ENCODE measurements at places on chromosomes 1 and 21.

DNA sequence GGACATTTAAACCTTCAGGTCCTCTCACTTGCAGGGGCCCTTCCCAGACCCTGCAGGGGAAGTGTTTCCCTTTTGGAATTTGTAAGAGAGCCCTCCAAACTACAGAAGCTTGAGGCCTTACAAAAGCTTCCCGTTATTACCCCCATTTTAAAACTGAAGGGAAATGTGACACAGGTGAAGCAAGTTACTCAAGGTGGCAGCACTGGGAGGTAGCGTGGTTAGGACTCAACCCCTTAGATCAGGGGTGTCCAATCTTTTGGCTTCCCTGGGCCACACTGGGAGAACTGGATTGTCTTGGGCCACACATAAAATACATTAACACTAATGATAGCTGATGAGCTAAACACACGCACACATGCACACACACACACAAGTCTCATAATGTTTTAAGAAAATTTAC is 15.8 kb upstream of the ZC3H12A start:
- no peak for DNase-seq

- no peak for DNase-seq
Measured at GRCh38 chr1:212518188-212519054, 85.7 kb downstream of the NENF start.

GRCh38 chr1:213381572-213382084 is 330.6 kb downstream of the RPS6KC1 start:
- no peak for DNase-seq

DNA sequence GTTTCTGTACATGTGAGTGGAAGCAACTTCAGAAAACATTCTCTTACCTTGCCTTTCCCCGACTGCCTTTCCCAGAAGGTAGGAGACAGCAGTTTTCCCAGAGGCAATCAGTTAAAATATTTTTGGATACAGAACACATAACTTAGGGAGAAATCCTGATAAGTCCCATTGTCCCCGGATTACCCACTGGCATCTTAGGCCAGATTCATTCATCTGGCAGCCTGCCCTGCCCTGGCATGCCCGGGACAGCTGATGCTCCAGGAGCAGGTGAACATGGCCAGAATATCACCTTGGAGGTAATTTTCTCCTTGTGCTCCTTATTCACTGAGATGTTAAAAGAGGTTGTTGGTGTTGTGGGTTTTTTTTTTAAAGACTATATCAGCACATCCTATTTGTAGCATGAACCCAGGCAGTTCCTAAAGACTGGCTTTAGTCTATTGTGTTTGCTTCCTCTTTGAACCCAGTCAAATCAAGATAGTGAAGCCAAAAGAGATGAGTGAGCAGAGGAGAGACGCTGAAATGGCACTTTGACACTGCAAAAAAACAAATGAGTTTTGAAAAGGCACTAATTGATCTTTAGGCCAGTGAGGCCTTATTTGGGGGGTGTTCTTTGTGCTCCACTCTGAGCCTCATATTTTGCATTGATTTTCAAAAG is 139.6 kb downstream of the PLPP3 start:
- no peak for DNase-seq

DNA sequence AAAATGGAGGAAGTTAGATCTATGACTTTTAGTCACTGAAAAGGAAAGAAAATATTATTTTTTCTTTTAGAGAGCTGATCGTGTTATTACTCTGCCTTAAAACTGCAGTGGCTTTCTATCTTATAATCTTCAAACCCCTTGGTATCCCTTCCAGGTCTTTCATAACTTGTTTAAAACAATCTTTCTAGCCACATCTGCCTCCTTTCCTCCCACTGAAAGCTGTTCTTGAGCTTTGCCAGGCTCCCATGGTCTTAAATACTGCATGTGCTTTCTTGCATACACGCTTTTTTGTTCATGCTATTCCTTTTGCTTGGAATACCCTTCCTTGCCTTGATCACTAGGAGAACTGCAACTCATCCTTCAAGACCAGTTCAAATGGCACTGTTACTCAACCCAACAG is 65.9 kb upstream of the GADD45A start:
- DNase-seq, result no peak

DNA sequence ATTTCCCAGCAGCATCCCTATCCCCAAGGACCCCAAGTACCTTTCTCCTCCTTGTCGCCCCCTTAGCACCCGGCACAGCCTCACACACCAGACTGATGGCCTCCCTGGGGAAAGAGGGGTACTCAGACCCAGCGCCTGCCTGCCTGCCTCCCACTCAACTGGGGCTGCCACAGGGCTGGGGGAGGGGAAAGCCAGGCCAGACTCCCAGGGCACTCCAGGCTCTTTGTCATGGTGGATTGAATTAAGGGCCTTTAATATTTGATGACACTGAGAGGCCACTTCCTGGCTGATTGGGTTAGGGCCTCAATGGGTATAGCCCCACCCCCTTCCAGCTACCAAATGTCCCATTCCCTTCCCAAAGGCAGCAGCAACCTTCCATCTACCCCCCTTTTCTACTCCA is 1.8 kb downstream of the SHC1 start:
- DNase-seq, result no peak

DNA sequence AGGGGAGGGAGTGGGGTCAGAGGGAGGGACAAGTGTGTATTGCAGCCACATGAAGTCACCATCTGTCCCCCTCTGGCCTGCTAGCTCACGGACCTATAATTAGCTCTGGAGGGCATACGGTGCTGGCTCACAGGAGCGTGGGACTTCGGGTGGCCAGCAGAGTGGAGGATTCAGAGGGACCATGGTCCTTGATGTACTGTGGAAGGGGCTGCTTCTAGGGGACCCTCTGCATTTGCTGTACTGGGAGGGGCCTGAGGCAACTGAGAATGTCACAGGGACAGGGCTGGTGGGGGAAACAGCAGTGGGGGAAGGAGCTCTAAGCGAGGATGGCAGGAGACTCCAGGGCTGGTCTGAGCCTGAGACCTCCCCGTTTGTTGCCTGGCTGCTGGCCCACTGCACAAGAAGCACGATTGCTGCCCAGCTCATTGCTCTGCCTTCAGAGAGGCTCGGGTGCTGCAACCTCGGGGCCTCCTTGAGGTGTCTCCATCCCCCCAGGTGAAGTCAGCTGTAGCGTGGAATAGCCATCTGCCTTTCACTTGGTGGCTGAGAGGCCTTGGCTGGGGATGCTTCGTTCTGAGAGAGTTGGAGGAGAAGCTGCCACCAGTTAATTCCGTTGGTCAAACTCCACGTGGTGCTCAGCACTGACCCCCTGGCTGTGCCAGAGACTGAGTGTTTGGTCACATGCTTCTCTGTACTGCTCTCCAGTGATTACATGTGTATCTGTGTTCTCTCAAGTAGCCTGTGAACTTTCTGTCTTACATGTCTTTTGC is 2.7 kb downstream of the PPFIA4 start:
- DNase-seq, result no peak

DNA sequence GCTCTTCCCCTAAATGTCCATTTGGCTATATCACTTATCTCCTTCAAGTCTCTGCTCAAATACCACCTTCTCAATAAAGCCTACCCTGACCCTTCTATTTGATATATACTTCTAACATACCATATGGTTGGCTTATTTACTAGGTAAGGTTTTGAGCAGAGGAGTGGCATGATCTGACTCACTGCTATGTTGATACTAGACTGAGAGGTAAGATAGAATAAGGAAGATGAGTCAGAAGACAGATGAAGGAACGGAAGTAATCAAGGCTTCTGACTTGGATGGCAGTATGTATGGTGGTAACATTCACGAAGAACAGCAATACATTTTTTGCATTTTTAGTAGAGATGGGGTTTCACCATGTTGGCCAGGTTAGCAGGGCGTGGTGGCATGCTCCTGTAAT is 4.8 kb upstream of the HRNR start:
- no peak for DNase-seq

DNA sequence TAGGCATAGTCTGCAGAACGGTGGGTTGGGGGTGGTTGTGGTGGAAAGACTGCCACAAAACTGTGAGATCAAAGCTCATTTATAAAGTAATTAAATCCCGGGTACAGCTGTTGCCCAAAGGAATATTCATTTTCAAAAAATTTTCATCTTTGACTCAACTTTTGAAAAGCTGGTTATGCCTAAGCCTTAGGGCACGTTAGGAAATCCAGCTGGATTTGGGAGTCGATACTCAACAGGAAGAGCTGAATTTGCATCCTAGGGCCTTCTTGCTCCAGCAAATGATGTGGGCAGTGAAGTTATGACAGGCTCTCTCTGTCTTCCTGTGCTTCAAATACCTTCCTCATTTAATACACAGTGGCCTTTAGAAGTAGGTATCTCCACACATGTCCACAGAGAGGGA is 31.7 kb downstream of the ZP4 start:
- DNase-seq, result no peak

GRCh38 chr1:91877574-91878208 is 8.3 kb downstream of the TGFBR3 start:
- DNase-seq, result no peak

- no peak for DNase-seq
Measured at GRCh38 chr1:212035835-212036605, 472 bp downstream of the DTL start.

DNA sequence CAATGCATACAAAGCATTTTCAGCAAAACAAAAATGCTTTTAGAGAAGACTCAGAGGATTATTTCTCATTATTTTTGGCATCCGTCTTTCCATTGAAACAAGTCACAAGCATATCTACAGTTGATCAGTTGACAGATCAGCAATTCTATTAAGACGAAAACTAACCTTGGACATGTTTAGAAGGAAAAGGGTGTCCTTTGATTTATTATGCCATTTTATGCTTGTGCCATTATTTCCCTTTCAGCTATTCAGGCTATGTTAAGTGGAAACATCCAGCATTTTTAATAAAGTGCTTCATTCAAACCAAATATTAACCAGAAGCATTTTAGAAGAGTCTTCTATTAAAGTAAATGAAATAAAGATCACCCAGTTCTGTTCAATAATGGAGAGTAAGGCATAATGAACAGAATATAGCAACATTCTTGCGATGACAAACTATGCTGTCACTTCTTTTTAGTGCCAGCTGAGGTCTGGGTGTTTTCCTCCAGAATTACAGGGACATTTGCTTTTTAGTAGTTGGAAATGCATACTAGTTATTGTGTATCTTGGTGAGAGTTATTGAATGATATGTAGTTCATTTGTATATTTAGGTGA is 481.4 kb downstream of the PLA2G4A start:
- no peak for DNase-seq

DNA sequence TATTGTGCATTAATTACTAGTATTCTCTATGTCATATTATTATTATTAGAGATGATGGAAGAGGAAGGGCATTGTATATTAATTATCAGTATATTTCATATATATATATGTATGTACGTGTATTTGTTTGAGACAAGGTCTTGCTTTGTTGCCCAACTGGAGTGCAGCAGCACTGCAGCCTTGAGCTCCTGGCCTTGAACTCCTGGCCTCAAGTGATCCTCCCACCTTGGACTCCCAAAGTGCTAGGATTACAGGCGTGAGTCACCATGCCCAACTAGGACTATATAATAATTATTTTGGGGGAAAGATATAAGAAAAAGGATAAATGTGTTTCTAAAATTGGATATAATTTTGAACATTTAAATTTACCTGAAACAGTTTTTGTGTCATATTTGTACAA is 63.2 kb upstream of the USP24 start:
- DNase-seq, result no peak

DNA sequence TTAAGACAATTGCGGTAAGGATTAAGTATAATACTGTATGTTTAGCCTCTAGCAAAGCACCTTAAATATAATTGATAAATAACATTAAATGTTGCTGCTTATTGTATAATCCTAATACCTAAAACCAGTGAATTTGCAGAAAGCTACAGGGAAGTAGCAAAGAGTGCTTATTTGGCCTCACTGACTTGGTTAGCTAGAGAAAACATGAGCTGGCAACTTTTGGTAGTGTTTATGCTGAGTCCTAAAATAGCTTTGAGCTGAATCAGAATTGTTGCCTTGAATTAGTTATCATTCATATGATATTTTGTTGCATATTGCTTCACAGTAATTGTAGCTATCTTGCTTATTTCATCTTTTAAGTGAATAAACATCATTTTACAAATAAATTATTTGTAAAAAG is 3.5 kb downstream of the TRIM67 start:
- no peak for DNase-seq

GRCh38 chr1:155979597-155980343 is 1.4 kb upstream of the ARHGEF2 start:
- DNase-seq, result peak; percentile 27

GRCh38 chr1:180842052-180842451 is 70.6 kb upstream of the KIAA1614 start:
- no peak for DNase-seq

- DNase-seq, result no peak
Measured at GRCh38 chr1:242228991-242229390, 230.1 kb upstream of the MAP1LC3C start.

DNA sequence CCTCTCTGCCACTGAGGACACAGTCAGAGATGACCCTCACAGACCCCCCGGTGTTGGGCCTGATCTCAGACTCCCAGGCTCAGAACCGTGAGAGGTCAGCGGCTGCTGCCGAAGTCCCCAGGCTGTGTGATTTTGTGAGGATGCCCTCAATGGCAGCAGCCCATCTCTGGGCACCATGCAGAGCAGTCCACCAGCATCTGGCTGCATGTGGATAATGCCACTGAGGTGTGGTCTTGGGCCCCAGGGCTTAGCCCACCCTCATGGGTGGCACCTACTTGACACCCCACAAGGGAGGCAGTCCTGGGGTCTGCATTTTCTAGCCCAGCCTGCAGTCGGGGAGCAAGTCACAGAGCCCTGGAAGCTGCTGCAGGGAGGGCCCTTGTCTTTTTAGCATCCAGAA is 5.5 kb upstream of the ACTRT2 start:
- DNase-seq, result no peak

- DNase-seq, result no peak
Measured at GRCh38 chr1:27057801-27058625, 45.4 kb upstream of the TENT5B start.

GRCh38 chr1:224739997-224740684 is 124.0 kb downstream of the CNIH3 start:
- no peak for DNase-seq

GRCh38 chr1:213997038-213997771 is 9.4 kb downstream of the PROX1 start:
- no peak for DNase-seq

DNA sequence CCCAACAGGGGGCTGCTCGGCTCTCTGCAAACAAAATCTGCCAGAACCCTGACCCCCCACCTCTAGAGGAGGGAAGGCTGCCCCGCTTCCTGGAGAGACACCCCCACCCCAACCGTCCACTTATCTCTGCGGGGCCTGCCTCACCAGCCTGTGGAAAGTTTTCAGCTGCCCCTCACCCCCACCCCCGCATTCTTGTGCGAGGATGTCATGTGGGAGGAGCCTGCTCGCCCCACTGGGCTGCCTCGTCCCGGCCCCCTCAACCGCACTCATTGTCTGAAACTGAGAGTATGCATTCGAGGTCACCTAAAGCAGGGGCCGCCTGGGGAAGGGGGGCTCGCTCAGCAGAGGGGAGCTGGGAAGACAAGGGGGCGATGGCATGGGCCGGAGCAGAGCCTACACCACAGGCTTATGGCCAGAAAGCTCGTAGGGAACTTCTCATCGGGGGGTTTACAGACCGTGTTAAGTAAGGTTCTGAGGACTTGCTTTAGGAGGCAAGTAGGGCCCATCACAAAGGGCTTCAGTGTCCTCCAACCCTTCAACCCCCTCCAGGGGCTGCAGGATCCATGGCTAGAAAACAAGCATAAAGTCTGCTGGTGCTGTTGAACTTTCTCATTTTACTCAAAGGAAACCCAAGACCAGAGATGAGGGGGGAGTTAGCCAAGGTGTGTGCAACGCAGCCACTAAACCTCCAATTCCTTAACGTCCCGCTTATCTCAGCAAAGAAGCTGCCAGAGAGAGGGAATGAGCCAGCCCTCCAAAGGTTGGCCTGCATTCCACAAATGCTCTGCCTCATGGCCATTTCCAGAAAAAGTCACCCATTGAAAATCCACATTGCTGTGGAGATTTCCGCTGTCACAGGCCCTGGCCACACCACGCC is 9.4 kb downstream of the EPHA2 start:
- DNase-seq, result no peak

All from activated naive CD8-positive, alpha-beta T cell treated with anti-CD3 and anti-CD28 coated beads, Interleukin-2, amount 50 U/mL, for 24 hours (primary cell).